Natural killer cell treated with Interleukin-12 subunit alpha and Interleukin-12 subunit beta and Interleukin-15 and Interleukin-18, amount 100 ng/mL, for 72 hours (primary cell): ENCODE measurements at places on chromosomes 7 and 10.

DNA sequence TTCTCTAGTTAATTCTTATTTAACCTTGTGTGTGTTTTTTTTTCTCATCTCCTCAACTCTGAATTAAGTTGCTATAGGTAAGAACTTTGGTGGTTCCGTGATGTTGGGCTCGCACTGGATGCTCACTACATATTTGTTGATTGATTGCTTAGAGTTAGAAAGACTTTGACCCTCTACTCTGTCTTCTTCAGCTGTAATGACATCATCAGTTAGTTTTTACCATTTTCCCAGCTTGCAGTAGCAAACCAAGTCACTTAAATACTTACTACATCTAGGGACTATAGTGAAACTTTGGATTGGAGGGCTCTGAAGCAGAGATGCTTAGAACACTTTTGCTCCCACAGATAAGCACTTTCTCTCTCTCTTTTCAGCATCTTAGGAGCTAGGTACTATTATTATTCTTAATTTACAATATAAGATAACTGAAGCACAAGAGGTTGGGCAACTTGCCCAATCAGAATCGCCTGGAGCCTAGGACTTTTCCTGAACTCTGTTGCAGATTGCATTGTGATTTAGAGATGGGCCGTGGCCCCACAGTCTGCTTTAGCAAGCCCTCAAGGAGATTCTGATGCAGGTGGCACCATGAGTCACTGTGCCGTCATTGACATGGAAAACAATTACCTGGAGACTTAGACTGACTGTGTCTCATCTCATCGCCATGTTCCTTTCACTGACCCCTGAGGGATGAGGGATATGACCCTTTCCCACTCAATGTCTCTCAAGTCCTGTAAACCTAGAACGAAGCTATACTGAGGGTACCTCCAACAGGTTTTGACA is 471.9 kb upstream of the PODXL start:
- no peak for DNase-seq

DNA sequence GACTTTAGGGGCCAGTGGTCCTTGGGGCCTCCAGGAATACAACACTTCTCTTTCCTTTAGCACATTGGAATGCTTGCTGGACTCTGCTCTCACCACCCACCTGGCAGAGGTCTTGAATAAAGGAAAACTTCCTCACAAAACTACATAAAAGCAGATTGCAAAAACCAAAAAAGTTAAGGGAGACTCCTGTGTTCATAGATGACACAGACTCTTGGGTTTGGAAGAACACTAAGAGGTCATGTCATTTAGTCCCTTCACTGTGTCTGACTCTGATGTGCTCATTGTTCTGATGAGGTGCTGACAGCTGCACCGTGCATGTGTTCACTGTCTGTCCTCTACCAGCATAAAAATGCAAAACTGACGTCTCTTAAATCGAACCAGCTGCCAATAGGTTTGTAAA is 11.4 kb downstream of the BLNK start:
- DNase-seq: no peak

GRCh38 chr10:48473704-48474103 is 131.2 kb downstream of the ARHGAP22 start:
- DNase-seq: no peak

- DNase-seq: no peak
These were observed 29.0 kb downstream of the KIAA1217 start for GRCh38 chr10:24237801-24238395.

- DNase-seq: no peak
These were observed 462.1 kb upstream of the GALNT17 start for GRCh38 chr7:70669854-70670253.

DNA sequence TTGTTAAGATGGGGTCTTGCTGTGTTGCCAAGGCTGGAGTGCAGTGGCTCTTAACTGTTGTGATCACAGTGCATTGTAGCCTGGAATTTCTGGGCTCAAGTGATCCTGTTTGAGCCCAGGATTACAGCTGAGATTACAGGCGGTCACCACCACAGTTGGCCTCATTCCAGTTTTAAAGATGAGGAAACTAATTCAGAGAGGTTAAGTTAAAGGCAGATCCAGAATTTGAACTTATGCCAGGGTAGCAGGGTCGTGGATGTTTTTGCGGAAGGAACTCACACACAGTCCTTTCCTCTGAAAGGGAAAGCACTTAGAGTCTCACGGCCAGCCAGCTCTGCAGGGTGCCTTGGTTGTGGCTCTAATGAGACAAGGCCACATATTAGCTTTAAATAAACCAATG is 84.7 kb downstream of the MMRN2 start:
- DNase-seq: no peak

DNA sequence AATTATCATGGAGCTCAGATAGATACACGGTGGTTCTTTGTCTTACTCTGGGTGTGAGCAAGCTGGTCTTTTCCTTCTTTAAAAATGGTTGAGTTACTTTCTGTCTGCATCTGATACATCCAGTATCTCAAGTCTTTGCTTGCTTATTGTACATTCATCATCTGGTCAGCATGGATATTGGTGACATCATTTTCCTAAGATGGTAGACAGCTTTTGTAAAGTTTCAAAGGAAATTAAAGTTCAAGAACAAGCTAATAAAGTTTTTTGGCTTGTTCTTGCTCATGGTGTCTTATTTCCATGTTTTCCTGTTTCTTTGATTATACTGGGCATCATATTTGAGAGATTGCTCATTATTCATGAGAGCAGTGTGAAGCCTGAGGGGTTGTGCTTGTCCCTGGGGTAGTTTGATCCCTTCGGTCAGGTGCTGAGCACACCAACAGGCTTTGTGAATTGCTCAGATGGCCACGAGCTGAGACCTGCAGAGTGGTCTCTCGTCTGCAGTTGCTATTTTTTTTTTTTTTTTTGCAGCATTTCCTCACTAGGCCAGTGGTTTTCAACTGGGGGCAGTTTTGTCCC is 38.5 kb downstream of the MGMT start:
- DNase-seq: no peak

GRCh38 chr10:28432210-28432676 is 100.7 kb upstream of the WAC start:
- DNase-seq: no peak

GRCh38 chr7:101783381-101784181 is 33.8 kb upstream of the CUX1 start:
- DNase-seq: no peak

DNA sequence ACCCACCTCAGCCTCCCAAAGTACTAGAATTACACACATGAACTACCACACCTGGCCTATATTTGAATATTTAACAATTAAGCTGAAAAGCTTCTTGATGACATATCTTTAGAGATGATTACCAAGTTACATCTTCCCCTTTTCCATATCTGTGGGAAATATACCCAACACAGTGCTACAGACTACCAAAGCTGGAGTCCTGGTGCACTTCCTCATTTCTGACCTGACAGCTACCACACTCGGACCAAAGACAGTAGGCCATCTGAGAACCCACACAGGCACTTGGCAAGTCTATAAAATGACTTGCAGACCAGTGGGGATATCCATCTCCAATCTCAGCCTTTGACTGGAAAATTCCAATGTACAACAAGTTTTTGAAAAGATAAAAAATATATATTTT is 270.4 kb upstream of the KLF14 start:
- DNase-seq: no peak

- DNase-seq: no peak
These were observed 683.4 kb downstream of the SDK1 start for GRCh38 chr7:3984456-3984855.

DNA sequence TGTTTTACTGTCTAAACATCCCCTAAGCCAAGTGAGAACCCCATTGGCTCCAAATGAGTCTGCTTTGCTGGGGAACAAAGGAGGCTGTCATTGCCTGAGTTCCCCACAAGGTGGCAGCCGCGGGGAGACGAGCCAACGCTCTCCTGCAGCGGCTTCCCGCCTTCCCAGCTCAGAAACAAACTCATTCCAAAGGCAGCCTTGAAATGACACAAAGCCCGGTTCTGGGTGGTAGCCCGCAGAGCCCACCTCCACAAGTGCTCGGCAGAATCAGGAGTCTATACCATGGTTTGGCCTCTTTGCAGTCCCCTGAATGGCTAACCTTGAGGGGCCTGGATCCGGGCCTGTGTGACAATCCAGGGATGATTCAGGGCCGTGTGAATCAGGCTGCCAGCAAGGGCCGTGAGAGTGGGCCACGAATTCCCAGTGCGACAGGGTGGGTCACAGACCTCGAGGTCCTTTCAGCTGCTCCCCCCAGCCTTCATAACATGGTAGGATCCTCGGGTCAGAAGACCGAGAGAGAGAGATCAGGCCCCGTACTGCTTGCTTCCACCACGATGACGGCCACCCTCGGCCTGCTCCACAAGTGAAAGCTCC is 79.7 kb downstream of the DLG5 start:
- DNase-seq: peak; percentile 80

GRCh38 chr10:125097409-125098070 is 62.8 kb downstream of the CTBP2 start:
- no peak for DNase-seq

DNA sequence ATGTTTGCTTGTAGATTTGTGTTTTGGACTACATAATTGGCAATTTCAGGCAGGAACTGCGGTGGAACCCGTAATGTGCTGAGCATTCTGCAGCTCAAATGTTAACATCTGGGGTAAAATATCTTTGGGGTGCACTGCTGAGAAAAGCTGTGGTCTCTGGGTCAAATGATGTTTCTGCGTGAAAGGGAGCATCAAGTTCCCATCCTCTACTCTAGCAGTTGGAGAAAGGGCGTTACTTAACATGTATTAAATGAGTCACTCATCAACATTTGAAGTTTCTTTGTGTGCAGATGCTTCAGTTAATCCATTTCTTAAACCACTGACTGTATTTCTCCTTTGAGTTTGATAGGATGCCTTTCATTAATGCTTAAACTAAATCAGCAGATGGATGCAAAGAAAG is 273.1 kb upstream of the PITRM1 start:
- DNase-seq: no peak

DNA sequence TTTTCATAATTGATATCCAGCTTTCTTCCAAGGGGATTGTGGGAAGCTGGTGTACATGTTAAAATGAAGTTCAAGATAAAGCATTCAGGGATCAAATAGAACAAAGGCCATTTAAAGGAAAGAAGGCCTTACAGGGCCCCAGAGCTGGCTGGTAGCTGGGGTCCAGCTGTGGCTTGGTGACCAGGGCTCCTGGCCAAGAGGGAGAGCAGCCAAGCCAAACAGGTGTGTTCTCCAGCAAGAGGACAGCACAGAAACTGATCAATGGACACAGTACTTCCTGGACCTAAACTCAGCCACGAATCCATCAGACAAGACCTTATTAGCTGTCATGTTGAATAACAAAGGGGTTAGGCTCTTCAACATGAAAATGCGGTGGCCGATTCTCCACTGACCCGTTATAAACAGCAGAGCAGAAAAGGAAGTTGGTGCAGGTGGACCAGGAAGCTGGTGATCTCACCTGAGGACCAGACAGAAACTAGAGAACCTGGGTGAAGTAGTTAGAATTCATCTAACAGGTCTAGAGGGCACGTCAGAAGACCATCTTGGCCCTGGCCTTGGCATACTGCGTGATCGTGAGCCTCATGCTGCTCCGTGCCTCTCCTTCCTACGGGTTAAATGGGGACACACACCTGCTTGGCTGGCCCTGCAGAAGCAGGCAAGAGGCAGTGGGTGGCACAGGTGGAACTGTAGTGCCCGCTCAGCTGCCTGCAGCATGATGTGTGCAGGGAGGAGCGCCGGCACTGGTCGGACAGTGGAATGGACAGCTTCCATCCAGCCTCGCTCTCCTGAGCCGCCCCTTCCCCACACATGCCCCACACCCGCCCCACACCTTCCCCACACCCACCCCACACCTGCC is 53.8 kb downstream of the PARP12 start:
- DNase-seq: no peak

- DNase-seq: no peak
These were observed 79.4 kb upstream of the PRKCQ start for GRCh38 chr10:6659451-6659850.

GRCh38 chr7:28473571-28474281 is 61.4 kb downstream of the CREB5 start:
- DNase-seq: no peak

DNA sequence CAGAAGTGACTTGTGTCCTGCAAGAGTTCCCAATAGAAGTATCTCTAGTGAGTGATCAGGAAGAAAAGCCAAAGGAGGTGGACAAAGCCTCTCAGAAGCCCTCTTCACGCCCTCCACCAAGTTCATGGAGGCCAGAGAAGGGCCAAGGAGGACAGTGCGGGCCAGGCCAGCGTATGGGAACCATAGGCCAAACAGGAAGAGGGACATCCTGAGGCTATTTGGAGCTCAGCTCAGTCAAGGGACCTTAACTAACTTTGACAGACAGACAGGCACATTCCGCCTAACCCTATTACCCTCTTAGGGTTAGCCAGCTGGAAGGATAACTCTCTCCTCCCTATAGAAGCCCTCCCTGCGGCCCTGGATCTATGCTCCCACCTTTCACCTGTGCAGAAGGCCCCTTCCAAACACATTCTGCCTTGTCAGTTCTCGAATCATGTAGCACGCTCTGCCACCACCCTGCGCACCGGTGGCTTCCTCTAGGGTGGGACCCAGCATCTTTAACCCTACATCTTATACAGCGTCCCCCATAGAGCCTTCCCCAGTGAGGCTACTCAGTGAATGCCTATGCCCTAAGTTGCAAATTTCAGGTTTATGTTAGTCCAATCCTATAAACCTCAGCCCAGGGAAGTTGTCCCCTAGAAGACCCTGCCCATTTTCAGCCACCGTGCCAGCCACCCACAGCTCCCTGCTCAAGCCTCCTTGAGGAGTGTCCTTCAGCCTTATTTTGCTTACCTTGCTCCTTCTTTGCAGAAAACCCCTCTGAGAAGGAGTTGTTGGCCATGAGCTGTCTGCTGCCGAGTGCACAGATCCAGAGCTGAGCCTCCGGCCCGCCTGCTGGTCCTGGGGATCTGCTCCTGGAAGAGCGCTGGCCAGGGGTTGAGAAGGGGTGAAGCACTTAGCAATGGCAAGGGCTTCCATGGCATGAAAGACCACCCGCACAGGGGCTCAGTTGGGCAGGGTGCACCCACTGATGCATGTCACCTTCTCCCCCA is 36.9 kb downstream of the FRMPD2 start:
- no peak for DNase-seq

- no peak for DNase-seq
These were observed 42.5 kb downstream of the STK32C start for GRCh38 chr10:132264966-132265889.

GRCh38 chr7:32062150-32062549 is 8.1 kb downstream of the PDE1C start:
- no peak for DNase-seq

- no peak for DNase-seq
These were observed 17.3 kb downstream of the KLLN start for GRCh38 chr10:87846023-87846422.
